Activated T-helper 1 cell treated with anti-CD3 and anti-CD28 coated beads, Interleukin-2, amount 50 U/mL, for 16 hours (primary cell): ENCODE measurements at places on chromosomes 2 and 18.

- DNase-seq: no peak
Observed at GRCh38 chr2:189111063-189111715, 68.4 kb downstream of the COL5A2 start.

DNA sequence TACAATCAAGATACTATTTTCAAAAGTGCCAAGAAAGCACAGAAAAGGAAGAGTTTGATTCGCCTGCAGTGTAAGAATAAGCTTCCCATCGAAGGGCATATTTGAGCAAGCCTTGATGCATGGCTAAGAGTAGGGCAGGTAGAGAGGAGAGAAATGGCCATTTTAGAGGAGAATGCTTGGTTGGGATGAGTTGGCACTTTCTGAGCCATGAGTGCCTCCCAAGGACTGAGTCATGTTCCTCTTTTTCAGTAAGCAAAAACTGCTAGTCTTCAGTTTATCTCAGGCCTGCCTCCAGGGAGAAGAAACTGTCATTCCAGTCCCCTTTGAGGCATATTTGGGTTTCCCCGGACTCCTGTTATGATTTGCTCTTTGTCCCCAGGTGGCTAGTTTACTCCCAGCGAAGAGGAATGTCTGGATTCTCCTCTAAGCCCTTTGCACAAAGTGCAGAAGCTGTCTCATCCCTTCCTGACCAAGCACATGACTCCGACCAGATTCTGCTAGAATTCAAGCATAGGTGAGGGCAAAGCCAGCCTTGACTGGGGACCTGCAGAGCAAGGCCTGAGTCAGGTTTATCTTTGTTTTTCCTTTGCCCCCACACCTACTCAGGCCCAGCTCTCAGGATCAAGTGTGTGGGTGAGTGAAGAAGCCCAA is 115.2 kb downstream of the TTC32 start:
- DNase-seq: no peak

GRCh38 chr18:31875301-31875700 is 67.6 kb downstream of the TRAPPC8 start:
- no peak for DNase-seq

DNA sequence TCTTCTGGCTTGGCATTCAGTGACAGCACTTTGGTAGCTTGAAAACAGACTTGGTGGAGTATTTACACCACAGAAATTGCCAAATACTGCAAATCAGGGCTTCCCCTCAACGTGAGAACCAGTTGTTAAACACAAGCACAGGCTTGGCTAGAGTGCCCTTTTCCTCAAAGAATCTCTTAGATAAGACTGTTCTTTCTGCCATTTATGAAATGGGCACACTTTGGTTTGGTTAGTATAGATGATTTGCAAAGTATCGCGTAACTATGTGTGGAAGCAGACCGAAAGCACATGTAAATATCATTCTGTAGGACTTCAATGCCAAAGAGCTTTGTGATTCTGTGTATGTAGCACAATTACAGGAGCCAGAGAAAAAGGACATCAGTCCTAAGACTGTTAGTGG is 308.2 kb downstream of the DCC start:
- DNase-seq: no peak

- no peak for DNase-seq
Observed at GRCh38 chr2:72175636-72176035, 28.0 kb upstream of the CYP26B1 start.

DNA sequence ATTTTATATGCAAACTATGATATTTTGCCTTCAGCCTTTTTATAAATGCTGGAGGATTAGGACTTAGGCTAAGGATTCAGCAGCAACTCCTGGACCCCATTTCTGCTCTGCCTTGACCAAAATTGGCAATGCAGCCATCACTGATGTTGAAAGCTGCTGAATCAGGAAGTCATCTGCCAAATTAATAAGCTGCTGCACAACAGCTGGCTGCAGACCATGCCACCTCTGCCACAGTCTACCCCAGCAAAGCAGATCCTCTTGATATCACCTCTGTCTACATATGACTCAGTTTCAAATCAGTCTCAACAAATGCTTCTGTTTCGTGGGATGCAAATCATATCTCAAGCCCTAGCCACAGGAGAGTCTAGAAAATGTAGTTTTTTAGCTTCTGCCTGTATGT is 7.1 kb upstream of the SOS1 start:
- peak; percentile 17 for DNase-seq

DNA sequence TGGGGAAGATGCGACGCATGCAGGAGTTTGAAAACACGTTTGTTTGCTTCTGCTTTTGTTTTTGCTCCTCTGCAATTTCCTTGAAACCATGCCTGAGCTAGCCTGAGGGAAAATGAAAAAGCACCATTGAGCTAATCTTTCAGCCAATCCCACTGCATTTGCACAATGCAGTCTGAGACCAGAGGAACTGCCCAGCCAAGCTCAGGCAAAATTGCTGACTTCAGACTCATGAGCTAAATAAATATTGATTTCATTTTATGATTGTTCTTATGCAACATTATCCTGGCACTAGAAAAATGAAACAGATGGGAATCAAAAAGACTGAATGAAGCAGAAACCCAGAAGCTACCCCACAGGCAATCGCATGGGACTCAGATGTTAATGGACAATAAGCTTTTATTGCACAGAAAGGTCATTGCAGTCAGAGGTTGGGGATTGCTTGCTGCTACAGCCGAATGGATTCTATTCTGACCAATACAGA is 37.0 kb downstream of the TPRKB start:
- DNase-seq: no peak
